Natural killer cell treated with Interleukin-12 subunit alpha and Interleukin-12 subunit beta and Interleukin-15 and Interleukin-18, amount 100 ng/mL, for 72 hours (primary cell): ENCODE measurements at places on chromosomes 16 and 17.
A peak's percentile ranks its signal among the peaks of the same experiment; 100 is the strongest.

DNA sequence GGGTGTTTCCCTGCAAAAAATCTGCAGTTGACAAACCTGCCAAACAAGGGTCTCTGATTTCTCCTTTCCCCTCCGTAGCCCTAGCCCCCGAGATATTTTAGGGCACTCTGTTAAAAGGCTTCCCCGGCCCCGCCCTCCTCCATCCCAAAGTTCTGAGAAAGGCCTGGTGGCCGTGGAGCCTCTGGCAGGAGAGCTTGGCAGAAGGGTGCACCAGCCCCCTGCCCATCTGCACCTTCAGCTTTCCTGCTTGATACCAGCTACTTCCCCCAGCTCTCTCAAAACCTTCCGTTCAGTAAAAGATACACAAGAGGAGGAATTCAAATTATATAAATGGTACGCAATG, 711 bp upstream of the CANT1 start:
- DNase-seq: no peak

- DNase-seq: no peak
Observed at GRCh38 chr17:57490890-57491289, 234.6 kb downstream of the MSI2 start.

DNA sequence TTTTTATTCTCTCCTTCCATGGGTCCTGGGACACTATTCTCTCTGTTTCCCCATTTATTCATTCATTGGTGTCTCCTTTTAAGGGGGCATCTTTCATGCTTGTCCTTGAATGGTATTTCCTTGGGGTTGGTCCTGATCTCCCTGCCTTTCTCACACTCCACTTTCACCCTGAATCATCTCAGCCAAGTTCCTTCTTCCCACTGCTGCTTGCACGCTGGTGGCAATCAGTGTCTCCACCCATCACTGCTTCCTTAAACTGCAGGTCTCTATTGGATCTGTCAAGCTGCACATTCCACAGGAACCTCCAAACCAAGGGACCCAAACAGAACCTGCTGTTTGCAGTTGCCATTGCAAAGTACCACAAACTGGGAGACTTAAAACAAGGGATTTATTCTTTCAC, 89.3 kb upstream of the SDK2 start:
- no peak for DNase-seq

GRCh38 chr16:27452569-27453493, 50.9 kb downstream of the IL21R start:
- no peak for DNase-seq

- no peak for DNase-seq
Observed at GRCh38 chr17:19247473-19247872, 10.3 kb downstream of the EPN2 start.

DNA sequence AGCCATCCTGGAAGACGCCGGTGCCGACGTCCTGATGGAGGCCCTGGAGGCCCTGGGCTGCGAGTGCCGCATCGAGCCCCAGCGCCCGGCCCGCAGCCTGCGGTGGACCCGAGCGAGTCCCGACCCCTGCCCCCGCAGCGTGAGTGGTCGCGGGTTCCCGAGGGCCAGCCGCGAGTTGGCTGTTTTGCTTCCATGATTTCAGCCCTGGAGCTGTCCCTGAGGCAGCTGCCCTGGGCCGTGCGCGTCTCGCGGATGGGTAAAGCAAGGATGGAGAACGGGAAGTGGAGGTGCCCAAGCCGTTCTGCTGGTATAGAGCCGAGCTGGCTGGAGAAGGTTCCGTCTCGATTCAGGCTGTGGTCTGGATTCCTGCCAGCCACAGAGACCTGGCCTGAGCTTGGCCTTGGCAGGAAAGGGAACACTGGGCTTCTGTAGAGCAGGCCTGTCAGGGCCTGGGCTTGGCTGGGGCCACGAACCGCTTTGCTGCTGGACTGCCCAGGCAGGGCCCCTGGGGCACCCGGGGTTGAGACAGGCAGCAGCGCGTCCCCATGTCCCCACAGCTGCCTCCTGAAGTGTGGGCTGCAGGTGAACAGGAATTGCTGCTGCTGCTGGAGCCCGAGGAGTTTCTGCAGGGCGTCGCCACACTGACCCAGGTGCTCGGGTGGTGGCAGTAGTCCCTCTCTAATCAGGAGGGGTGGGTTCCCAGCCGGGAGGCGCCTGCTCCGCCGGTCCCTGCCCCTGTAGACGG, 941 bp upstream of the MRPS34 start:
- no peak for DNase-seq

GRCh38 chr17:12282056-12282455, 261.4 kb downstream of the MAP2K4 start:
- no peak for DNase-seq

GRCh38 chr17:18960803-18961511, 9.0 kb downstream of the SLC5A10 start:
- peak; percentile 86 for DNase-seq

GRCh38 chr17:36183001-36183971, 6.8 kb upstream of the TBC1D3B start:
- DNase-seq: peak; percentile 78

GRCh38 chr17:58279016-58279711, 1.6 kb downstream of the MPO start:
- DNase-seq: no peak

- DNase-seq: no peak
Observed at GRCh38 chr16:57479205-57479975, 6.9 kb downstream of the DOK4 start.

DNA sequence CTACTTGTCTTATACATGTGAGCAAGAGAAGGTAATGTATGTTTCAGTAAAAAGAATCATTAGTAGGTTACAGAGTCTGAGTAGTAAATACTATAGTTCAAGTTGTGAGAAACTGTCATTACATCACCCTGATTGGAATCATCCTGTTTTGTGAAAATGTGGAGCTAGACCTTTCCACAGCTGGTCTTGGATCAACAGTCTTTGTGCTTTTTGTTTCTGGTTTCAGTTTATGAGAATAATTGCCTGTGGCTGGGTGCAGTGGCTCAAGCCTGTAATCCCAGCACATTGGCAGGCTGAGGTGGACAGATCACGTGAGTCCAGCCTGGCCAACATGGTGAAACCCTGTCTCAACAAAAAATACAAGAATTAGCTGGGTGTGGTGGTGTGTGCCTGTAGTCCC, 19.7 kb upstream of the SHISA9 start:
- no peak for DNase-seq

GRCh38 chr16:79658301-79659033, 57.9 kb upstream of the MAF start:
- DNase-seq: no peak

GRCh38 chr17:50130559-50131305, 772 bp upstream of the SAMD14 start:
- DNase-seq: no peak

GRCh38 chr16:49057936-49058335, 223.7 kb downstream of the CBLN1 start:
- no peak for DNase-seq

- peak; percentile 62 for DNase-seq
Observed at GRCh38 chr17:15171167-15172047, 93.7 kb downstream of the PMP22 start.

- no peak for DNase-seq
Observed at GRCh38 chr17:42819939-42820535, 4.0 kb downstream of the BECN1 start.

DNA sequence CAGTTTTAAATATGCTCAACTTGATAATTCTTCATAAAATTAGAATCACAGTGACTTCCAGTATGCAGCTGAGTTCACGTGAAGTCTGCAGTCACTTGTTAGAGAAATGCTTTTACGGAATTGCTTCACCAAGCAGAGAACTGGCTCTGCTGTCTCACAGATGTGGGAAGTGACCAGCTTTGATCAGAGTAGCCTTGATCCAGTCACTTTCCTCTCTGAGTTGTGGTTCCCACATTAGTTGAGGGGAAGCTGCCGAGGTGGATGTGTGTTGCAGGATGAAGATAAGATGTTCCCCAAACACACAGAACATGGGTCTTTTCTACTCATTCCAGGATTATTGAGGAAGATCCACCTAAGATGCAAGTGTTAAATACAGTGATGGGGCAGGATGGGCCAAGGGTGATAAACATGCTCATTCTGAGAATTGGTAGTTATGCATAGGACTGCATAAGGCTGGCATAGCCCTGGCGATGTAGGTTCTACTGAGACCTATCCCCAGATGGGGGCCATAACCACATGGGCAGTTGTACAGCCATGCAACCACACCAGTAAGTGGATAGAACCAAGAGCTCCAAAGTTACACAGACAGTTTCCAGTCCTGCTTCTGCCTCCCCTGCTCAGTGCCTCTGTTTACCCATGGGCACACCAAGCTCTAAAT, 168.9 kb upstream of the MAF start:
- no peak for DNase-seq

- no peak for DNase-seq
Observed at GRCh38 chr16:87328846-87329245, 11.7 kb upstream of the C16orf95 start.

DNA sequence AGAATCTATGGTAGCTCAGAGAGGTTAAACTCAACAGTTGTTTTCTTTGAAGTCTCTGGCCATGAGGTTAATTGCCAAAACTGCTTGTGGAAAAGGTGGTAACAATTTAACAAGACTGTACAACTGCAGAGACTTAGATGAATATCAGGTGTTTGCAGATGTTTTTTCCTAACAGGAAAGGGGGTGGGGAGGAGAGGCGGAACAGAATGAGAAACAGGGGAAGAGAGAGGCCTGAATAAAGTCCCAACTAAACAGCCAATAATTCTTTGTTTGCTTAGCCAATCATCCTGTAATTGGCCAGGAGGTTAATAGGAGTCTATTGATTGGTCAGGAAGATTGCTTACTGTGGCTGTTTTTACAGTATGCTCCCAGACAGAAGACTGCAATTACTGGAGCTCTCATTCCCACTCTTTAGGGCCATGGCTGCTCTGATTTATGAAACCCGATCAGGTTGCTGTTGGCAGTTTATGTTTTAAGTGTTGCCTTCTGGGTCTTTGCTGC, 249.7 kb upstream of the TBX2 start:
- DNase-seq: no peak

- DNase-seq: no peak
Observed at GRCh38 chr17:61240851-61241468, 158.7 kb upstream of the TBX2 start.

- no peak for DNase-seq
Observed at GRCh38 chr17:43966276-43966675, 12.5 kb upstream of the PYY start.

- DNase-seq: no peak
Observed at GRCh38 chr16:11637320-11637719, 30.9 kb upstream of the SNN start.

- DNase-seq: no peak
Observed at GRCh38 chr16:57091200-57091974, 996 bp upstream of the CPNE2 start.

DNA sequence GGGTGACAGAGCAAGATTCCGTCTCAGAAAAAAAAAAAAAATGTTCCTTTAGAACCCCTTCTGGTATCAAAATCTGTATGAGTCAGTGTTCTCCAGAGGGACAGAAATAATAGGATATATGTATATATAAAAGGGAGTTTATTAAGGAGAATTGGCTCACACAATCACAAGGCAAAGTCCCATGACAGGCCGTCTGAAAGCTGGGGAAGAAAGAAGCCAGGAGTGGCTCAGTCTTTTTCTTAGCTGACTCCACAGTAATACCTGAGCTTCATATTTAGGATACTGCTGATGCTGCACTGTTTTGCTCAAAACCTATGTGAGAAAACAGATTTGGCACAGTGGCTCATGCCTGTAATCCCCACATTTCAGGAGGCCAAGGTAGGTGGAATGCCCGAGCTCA, 22.5 kb downstream of the ZZEF1 start:
- no peak for DNase-seq

DNA sequence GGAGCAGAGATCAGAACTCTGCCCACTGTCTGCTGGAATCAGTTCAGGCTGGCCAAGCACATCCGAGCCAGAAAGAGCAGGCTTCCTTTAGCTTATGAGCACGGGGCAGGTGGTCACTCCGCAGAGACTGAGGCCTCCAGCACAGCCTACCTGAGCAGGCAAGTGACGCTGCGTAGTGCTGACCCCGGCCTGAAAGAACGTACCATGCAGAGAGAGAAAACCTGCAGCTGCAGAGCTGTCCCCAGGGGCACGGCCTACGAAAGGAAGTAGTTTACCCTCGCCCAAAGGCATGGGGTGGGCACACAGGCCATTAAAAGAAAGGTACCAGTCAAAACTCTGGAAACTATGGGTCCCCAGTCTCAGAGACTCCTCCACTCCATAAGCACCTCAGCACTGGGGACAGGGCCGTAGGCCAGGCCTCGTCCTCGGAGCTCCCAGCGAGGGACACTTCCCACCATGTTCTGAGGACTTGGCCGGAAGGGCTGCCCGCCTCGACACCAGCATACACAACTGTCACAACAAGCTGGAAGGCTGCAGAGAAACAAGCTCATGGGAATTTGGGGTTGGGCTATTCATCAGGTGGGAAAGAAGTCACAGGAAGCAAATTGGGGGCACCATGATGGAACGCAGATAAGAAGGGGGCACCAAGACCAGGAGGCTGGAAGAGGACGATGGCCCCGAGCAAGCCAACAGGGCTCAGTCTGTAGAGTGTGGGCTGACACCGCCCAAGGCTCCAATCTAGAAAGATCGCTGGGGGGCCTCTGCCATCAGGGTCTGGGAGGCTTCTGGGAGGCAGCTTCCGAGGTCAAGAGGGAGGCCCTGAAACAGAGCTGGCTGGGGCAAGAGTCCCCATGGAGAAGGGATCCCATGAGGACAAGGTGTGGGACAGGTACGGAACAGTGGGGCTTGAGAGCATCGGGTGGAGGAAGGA, 21.2 kb downstream of the MEAK7 start:
- peak; percentile 37 for DNase-seq

DNA sequence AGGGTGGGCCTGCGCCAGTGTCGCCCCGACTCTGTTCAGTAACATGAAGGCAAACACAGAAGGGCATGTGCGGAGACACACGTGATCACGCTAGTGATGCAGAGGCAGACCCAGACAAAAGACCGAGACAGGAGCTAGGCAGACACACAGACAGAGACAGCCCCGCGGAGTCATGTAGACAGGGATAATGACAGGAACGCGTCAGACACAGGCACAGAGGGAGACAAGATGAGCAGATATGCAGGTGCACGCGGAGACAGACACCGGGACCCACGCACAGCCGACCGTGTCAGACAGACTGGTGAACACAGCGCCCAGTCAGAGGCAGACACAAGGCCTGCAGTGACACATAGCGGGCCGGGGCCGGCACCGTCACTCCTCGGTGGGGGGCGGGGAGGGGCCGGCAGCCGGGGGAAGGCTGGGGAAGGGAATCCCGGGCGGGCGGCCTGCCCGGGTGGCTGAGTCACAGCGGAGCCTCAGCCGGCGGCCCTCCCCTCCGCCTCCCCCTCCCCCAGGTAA, 7.4 kb downstream of the KDM6B start:
- DNase-seq: peak; percentile 91

GRCh38 chr17:62616993-62617893, 10.2 kb upstream of the MRC2 start:
- DNase-seq: no peak

- no peak for DNase-seq
Observed at GRCh38 chr16:67880584-67880983, 4.1 kb upstream of the NRN1L start.
